ENCODE measurements at places on chromosomes 1 and 21.

- no peak for DNase-seq
These were observed 47.0 kb upstream of the EFHD2 start for GRCh38 chr1:15362737-15363128.

DNA sequence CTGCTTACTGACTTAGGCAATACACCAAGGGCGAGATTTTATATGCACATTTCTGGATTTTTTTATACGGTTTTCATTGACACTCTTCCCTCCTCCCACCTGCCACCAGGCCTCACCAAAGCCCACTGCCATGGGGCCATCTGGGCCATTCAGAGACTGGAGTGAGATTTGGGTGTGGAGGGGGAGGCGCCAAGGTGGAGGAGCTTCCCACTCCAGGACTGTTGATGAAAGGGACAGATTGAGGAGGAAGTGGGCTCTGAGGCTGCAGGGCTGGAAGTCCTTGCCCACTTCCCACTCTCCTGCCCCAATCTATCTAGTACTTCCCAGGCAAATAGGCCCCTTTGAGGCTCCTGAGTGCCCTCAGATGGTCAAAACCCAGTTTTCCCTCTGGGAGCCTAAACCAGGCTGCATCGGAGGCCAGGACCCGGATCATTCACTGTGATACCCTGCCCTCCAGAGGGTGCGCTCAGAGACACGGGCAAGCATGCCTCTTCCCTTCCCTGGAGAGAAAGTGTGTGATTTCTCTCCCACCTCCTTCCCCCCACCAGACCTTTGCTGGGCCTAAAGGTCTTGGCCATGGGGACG lies 57.9 kb downstream of the LACTBL1 start:
- no peak for DNase-seq

DNA sequence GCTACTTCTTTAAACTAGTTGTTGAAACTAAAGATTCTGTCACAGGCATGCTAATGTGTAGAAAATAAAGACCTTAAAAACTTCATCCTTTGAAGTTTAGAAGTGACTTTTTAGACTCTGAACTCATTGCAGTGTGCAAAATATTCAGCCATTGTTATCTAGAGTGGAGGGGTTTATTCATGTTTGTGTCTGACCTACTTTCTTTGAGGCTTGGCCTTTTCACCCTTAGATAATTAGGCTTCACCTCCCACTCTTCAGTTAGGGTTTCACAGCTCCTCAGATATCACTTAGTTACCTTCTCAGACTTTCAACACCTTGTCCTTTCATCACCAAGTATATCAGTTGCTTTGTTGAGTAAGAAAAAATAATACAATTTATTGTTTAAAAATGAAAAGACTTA lies 75.9 kb downstream of the IVNS1ABP start:
- no peak for DNase-seq

DNA sequence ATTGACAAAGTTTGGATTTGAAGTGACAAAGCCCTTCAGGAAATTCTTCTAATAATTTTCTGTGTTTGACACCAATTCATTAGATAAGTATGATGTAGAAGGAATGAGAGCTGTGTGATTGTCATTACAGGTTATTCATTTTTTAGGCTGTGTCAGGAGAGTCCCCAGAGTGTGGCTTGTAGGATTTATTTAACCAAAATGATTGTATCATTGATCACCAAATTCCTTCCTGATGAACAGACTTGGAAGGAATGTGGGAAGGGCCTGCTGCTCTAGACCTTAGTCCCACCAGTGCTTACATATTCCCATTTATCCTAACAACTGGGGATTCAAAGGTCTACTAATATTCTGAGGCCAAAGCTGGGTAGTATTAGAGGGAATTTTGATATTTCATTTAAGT lies 383.3 kb upstream of the KAZN start:
- no peak for DNase-seq

GRCh38 chr1:234123867-234124266 lies 219.4 kb downstream of the SLC35F3 start:
- no peak for DNase-seq

DNA sequence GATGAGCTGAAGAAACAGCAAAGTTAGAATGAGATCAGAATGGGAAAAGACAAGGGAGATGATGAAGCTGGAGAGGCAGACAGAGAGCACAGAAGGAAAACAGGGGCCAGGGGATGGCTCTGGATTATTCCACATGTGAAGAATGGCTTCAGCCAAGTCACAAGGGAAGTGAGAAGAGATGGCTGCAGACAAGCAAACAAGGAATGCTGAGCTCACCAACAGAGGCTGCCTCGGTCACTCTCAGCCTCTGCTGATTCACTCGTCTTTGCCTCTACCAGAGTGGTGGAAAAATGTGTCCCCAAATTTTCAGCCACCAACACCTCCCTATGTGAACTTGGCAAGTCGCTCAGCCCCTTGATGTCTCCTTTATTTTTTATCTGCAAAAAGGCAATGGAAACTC lies 46.7 kb downstream of the TRABD2B start:
- no peak for DNase-seq

GRCh38 chr1:228958121-228958520 lies 222.8 kb downstream of the RHOU start:
- no peak for DNase-seq

DNA sequence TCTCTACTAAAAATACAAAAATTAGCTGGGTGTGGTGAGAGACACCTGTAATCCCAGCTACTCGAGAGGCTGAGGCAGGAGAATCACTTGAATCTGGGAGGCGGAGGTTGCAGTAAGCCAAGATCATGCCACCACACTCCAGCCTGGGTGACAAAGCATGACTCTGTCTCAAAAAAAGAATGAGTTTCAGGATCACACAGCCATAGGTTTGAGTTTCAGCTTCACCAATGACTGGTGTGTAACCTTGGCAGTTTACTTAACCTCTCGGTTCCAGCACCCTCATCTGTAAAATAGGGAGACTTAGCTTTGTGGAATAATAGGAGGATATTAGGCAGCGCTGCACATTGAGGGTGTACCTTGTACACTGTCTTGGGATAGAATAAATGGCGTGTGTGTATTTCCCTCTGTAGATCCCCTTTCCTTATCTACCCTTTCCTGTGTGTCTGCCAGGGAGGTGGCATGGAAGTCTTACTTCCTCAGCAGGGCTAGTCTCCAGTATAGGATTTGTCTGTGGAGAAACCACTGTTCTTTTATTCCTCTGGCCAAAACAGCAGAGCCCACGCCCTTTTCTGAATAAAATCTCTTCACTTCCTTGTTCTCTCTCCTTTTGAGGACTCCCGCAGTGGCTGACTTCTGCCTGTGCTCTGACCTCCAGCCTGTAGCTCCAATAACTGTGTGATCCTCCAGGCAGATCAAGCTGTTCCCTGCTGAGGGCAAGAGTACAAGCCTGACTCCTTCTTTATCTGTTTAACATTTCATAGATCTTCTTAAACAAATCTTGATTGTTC lies 90.4 kb downstream of the HHAT start:
- no peak for DNase-seq

GRCh38 chr1:224541901-224542630 lies 74.1 kb upstream of the CNIH3 start:
- no peak for DNase-seq

GRCh38 chr1:153849487-153850185 lies 73.1 kb downstream of the GATAD2B start:
- DNase-seq = no peak

GRCh38 chr1:227654431-227654830 lies 80.7 kb downstream of the JMJD4 start:
- no peak for DNase-seq

- DNase-seq = no peak
These were observed 166.1 kb upstream of the HMGB4 start for GRCh38 chr1:33697816-33698215.

- DNase-seq = peak; percentile 94
These were observed at the start of gene RNU5D-1 for GRCh38 chr1:44730741-44731512. TSS of gene RNU5D-1 (minus strand) at chr1:44731170.

DNA sequence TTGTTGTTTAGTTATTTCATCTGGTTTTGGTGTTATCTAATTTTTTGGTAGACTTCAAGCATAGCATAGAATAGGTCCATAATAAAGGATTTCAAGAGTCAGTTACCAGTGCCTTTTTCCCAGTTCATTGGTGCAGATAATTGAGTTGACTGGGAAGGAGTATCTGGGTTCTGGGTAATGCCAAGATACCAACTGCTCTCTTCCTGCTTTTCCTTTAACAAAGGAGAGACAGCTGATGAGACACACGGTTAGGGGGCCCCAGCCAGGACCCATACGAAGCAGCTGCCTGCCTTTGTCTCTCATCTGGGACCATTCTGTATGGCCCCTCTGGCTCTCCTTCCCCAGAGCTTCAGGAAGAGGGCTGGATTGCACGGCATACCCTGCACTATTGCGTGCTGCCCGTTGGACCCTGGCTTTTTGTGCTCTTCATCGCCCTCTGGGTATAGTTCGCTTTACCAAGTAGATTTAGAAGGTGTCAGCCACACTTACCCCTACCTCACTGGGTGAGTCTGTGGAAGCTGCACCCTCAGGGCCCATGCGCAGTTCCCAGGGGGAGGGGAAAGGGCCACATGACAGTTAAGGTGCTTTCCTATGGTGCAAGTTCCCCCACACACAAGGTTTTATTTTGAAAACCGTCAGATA lies 7.0 kb downstream of the NAV1 start:
- DNase-seq = no peak

GRCh38 chr1:47449822-47450552 lies 12.1 kb downstream of the FOXD2 start:
- DNase-seq = peak; percentile 68

GRCh38 chr1:12490532-12491142 lies 127.4 kb downstream of the DHRS3 start:
- no peak for DNase-seq

DNA sequence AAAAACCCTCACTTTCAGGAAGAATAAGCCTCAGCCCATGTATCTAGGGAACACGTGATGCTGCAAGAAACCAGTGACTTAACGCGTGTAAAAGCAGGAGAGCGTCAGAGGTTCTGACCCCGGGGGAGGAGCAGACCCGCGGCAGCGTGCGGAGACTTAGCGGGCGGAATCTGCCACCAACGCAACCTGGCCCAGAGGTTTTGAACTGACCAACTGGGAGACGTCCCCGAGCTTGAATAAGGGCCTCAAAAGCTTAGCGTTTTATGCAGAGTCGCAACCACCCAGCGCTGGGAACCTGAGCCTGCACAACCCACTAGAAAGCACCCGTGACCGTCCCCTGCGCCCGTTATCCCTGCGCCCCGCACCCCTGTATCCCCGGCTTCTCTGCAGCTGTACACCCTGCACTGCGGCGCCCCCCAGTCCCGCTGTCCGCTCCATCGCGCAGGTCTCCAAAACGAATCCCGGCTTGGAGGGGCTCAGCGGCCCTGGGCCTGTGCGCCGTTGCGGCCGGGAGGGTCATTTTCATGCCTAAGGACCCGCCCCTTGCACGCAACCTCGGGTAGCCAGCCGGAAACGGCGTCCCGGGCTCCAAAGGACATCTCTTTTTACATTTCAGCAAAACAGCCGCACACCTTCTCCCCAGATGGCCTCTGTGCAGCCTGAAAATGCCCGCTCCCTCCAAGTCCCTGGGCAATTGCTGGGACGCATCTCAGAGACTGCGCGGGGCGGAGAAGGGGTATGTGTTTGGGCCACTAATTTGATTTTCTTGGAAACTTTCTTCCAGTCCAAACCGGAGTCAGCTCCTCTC lies 29.4 kb upstream of the TRIM17 start:
- DNase-seq = peak; percentile 67

DNA sequence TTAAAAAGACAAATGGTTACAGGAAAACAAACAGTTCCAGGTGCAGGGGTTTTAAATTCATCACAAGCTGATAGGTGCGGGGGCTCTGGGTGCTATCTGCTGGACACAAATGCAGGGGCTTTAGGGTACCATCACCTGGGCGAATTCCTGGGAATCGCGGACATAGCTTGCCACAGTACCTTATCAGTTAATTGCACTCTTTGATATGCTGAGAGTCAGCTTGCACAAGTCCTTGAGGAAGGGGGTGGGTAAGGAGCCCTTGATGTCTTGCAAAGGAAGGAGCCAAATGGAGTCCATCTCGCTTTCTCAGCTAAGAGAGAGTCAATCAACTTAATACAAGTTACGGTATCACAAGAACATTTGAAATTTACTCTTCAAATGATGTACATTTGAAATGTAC lies 25.4 kb upstream of the TMEM54 start:
- no peak for DNase-seq

DNA sequence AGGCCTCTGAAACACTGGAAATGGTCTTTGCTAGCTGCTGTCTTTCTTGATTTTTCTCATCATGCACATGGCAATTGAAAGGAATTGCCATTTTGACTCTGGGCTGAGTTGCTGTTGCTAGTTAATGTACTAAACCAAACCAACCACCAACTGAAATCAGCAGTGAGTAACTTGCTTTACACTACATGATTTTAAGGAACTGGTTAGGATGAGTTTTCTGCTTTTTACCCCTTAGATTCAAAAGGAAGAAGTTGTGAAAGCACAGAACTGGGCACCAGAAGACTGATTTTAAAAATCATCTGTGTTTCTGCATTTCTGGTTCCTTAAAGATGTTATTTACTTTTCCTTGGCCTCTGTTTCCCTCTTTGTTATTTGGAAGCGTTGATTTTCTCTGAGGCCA lies 361.9 kb downstream of the HLX start:
- DNase-seq = no peak

DNA sequence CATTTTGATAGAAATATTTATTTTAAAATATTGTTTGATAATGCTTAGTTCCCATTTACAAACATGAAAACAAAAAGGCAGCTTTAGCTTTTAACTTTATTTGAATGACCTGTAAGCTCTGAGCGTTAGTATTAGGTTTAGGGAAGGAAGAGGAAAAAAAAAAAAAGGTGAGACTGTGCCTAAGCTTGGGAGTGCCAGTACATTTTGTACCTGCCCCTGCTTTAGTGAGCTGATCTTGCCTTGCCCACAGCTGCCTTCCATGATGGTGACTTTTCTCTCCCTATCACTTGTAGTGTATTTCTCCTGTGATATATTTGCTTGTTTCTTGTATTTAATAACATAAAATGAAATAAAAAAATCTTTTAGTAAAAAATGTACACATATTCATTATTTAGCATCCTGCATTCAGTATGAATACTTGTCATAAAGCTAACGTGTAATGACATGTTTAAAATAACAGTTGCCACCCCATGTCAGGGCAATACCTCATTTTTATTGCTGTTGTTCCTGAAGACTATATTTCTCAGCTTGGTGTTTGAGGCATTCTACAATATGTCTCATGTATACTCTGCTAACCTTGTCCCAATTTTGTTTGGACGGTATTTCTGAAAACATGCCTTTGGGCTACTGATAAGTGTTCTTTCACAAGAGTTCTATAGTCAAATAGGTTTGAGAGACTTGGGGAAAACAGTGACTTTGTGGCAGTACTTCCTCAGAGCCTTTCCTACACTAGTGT lies 76.3 kb downstream of the NEK7 start:
- no peak for DNase-seq

GRCh38 chr1:196640976-196641375 lies 10.9 kb upstream of the CFH start:
- DNase-seq = no peak
